ENCODE measurements at places on chromosomes 5 and 9.

GRCh38 chr5:170372971-170373370 lies 16.2 kb downstream of the KCNMB1 start:
- DNase-seq, result no peak

DNA sequence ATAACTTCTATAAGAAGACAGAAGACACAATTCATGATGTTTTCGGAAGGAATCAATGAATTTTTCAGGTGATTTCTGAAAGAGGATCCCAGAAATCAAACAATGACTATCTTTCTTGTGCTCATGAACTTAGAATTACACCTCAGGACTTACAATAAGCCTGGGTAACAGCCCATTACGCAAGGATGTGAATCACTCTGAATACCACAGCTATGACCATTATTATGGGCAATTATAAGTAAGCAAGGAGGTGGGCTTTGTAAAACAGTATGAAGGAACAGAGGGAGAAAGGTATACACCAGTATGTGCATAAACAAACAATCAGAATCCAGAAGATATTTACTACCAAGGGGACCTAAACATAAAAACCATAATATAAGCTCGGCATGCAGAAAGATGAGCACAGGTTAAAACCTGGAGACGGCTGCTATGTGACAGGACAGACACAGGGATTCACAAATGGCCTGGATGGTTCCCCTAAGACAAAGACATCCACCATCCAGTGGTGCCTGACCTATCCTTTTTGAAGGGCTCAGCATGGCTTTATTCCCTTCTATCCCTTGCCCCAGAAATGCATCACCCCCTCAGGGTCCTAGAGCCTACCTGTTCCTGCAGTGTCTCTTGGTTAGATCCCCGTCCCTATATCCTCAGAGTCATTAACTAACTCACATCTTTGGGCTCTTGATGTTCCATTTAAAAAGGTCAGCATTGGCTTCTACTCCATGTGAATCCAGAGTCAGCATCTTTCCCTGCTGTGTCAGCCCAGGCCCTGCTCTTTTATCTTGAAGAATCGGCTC lies 21.8 kb upstream of the PPP2CA start:
- DNase-seq, result no peak

DNA sequence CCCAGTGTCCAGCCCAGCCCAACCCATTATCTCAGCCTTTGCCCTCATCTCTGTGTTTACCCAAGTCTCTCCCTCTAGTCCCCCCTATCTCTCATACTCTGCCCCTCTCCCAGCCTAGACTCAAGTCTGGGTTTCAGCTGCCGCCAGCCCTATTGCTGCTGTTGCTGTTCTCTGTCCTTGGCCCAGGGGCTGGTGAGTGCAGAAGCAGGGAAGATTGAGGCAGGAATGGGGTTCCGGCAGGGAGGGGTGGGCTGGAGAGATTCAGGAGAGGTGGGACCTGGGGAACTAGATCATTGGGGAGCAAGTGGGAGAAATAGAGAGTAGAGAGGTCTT lies 702 bp downstream of the TMEM8B start:
- no peak for DNase-seq

DNA sequence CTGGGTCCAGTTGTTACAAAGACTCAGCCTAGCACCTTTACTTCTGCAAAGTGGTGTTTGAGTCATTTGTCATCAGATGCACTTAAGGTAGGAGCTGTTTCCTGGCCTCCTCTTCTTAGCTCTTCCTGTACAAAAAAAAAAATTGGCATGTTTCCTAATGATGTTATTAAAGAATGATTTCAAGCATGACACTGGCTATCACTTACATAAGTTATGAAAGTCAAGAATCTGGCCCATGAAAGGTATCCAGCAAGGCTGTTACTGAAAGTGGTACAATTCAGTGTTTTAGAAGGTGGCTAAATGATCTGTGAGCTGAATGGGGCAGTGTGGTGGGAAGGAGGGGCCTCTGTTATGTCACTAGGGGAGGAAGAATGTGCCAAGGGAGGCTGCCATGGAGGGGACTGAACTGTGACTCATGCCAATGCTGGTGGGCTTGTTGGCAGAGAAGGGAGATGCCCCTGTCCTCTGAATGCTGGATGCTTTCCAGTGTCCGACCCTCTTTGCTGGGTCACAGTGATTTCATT lies 175.1 kb upstream of the MAP1B start:
- no peak for DNase-seq

DNA sequence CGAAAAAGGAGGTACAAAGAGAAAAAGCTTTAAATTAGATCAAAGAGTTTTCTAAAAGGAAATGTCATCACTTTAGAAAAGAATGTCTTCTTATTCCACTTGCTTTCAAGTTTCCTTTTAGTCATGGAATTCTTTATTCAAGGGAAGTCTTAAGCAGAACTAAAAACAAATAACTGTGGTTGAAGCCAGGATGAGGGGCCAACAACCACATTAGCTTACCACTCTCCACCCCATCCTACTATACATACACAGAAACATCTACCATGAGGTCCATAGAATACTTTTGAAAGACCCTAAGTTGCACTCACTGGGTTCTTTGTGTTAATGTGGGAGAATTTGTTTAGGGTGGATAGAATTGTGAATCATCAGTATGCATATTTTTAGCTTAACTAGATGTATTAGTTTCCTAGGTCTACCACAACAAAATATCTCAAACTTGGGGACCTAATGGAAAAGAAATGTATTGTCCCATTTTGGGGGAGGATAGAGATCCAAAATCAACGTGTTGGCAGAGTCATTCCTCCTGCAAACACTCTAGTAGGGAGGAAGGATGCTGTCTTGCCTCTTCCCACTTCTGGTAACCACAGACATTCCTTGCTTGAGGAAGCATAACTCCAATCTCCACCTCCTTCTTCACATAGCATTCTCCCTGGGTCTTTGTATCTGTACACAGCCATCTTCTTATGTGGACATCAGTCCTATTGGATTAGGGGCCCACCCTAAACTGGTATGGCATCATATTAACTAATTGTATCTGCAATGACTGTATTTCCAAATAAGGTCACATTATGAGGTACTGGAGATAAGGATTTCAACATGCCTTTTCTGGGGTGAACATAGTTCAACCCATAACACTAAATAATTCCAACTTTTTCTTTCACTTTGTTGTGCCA lies 239.4 kb downstream of the LURAP1L start:
- DNase-seq, result no peak

GRCh38 chr9:129262261-129262660 lies 84.2 kb upstream of the IER5L start:
- DNase-seq, result no peak

DNA sequence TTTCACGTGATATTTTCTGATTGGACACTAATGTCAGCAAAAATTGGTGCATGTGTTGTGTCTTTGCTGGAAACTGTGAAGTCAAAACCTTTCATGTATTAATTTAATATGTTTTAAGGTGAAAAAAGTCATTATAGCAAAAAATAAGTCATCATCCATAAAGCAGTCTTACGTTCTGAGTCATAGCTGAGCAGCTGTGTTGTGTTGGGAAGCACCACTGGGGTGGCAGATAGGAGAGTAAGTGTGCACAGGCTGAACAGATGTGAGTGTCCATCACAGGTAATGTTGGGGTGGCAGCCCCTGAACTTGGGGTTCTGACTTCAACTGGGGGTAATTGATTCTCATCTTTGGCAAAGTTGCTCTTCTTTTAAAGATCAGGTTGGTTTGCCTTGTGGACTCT lies 156.8 kb downstream of the NXNL2 start:
- no peak for DNase-seq

- no peak for DNase-seq
These were observed 364.1 kb downstream of the SPOCK1 start for GRCh38 chr5:137134920-137135532.

DNA sequence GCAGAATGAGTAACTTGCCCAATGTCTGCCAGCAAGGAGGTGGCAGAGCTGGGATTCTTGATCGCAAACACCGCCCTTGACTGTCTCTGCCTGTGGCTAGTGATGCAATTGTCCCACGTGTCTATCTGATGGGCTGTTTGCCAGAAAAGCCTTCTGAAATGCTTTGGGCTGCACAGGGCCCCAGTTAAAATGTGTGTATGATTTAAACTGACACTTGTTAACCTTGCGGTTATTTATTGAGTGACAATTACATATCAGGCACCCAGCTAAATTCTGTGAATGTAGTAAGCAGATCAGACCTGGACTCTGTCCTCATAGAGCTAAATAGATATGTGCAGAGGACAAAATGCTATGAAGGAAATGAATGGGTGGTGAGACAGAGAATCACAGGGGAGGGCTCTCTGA lies 11.6 kb upstream of the IL12B start:
- DNase-seq, result no peak

- DNase-seq, result no peak
These were observed 86.8 kb downstream of the ZNF622 start for GRCh38 chr5:16378762-16379161.

DNA sequence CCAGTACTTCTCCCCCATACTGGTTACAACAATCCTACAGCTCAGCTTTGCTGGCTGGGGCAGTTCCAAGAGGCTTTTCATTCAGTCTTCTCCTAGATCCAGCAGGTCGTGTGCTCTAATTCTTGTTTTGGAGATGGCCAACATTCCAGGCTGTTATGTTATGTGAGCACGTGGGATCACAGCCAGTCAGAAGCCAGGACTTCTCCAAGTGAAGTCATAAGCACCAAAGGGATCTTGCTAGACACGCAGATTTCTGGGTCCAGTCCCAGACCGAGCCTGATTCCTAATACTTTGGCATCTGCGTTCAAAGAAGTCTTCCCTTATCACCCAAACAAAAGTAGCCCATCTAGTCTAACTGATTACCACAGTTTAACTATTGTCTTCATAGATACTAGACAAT lies 1.4 kb upstream of the LARP1 start:
- DNase-seq, result no peak

DNA sequence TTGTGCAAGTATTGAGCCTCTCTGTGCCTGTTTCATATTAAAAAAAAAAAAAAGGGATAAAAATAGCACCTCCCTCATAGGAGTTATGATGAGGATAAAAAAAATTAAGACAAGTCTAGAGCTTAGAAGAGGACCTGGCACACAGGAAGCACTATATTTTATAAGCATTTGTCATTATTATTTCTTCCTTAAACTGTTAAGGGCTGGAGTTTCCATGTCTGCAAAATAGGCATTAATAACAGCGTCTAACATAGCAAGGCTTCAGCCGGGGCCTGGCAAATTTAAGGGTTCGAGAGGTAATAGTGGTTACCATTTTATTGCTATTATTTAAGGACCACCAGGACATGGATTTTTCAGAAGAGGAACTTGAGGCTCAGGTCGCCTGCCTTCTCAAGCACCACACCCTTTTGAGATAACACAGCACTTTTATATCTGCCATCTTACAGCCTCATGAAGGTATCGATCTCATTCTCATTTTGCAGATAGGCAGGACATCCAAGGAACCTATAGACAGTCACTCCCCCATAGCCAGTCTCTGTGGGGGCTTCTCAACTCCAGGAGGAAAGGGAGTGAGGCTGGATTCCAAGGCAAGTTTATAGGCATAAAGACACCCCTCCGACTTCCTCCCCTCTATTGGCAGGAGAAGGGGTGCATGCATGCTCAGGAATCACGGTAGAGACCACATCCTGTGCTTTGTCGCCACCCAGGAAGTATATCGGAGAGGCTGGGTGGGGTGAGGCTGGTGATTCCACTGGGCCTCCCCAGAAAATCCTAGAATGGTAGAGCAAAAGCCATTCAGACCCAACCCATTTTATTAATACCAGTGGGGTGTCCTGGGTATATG lies 2.4 kb downstream of the ANXA6 start:
- no peak for DNase-seq

DNA sequence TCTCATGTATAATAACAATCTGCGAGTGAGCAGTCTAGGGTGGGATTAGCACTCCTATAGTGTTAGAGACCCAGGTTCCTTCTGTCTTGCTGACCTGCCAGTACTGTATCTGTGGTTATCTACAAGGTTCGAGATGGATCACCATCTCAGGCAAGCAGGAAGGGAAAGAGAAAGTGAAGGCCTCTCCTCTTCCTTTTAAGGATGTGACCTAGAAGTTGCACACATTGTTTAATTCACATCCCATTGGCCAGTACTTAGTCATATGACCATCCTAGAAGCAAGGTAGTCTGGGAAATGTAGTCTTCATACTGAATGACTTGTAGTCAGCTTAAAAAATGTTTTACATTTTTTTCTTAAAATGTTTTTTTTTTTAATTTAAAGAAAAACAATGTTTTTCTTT lies 168.6 kb downstream of the CARTPT start:
- no peak for DNase-seq

DNA sequence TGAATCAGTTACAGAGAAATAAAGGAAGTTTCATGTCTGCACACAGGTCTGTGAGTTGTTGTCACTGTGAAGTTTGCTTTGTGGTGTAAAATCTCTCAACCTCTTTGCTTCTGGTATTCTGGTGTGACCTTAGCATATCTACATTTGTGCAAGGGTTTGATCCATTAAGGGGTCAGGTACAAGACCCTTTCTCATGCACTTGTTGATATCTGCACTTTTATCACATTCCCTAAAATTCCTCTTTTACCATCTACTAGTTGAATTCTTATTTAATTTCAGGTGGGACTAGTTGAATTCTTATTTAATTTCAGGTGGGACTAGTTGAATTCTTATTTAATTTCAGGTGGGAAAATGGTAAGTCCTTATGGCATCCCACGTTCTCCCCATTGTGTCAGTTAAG lies 306.7 kb upstream of the ZNF608 start:
- no peak for DNase-seq

- DNase-seq, result no peak
These were observed 512 bp downstream of the PLK2 start for GRCh38 chr5:58459146-58460001.

GRCh38 chr5:65078331-65078730 lies 309.6 kb downstream of the CWC27 start:
- no peak for DNase-seq

- no peak for DNase-seq
These were observed 420.3 kb downstream of the GABRG2 start for GRCh38 chr5:162487528-162488525.

DNA sequence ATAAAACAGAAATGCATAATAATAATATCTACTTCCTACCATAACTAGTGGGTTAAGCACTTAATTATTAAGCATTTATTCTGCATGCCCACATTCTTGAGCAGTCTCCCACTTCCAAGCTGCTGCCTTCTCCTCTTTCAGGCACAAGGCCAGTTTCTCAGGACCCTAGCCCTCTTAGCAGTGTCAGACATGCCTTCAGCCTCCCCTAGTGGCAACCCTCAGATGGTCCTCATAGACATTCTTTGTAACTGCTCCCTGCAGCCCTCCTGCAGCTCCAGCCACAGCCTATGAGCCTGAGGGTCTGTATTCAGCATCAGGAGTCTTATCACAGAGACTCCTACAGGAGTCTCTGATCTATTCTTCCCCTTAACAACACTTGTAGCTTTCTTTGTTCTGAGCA lies 3.9 kb downstream of the IL9 start:
- no peak for DNase-seq

- DNase-seq, result no peak
These were observed 51.6 kb upstream of the FBXW11 start for GRCh38 chr5:172058088-172058487.

DNA sequence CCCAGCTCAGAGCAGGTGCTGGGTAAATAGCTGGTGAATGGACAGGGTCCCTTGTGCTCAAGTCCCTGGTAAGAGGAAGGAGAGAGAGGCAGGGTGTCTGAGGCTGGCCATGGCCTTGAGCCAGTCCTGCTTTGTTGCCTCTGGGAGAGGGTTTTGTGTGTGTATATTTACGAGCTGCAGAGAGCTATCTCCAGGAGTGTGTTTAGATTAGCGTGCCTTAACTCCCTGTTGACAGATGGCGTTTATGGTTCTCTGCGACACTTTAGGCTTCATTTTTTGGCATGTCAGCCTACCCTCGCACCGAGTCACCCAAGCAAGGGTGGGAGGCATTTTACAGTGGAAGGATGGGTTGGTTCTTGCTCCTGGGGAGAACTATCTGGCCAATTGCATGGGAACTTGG lies 22.2 kb downstream of the HMCN2 start:
- no peak for DNase-seq

- DNase-seq, result no peak
These were observed 49.4 kb downstream of the NEURL1B start for GRCh38 chr5:172690258-172691075.
